Osteoblast (primary cell): ENCODE measurements at places on chromosomes 12 and 14. TPM values are rescaled to one million over a fixed set of nuclear protein-coding genes. Genes with fewer than 3 reads are reported as not detected.

- DNase-seq, result peak; percentile 41
Observed at GRCh38 chr12:76241371-76241770, 106.8 kb downstream of the BBS10 start.

The SRGAP1 gene
- 24.8 and 26.1 TPM in 2 replicates for total RNA-seq

The ACOT4 gene
- total RNA-seq, result 1.8 and 2.5 TPM in 2 replicates

DNA sequence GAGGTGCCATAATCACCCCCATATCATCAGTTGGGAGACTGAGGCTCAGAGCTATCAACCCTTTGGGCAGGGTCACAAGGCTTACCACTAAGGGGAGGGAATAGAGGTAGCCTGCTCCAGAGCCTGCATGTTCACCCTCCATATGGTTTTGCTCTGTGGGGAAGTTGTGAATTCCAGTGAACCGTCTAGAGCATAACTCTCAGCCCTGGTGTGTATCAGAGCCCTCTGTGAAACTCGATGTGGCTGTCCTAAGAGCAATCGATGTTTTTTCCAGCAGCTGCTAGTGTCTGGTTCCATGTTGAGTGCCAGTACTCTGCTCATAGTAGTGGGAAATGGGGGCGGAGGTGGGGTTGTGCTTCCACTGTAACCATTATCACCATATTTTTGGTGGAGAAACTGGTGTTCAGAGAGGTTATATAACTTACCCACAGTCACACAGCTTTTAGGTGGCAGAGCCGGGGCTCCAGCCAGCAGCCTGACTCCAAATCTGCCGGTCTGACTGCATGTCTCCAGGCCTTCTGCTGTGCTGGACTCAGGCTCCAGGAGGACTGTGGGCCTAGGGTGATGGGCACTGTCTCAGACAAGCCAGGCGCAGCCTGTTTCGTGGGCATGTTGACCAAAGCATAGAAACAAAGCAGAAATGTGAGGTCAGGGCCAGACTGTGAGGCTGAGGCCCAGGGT is 104.2 kb downstream of the ADCK1 start:
- DNase-seq, result no peak

DNA sequence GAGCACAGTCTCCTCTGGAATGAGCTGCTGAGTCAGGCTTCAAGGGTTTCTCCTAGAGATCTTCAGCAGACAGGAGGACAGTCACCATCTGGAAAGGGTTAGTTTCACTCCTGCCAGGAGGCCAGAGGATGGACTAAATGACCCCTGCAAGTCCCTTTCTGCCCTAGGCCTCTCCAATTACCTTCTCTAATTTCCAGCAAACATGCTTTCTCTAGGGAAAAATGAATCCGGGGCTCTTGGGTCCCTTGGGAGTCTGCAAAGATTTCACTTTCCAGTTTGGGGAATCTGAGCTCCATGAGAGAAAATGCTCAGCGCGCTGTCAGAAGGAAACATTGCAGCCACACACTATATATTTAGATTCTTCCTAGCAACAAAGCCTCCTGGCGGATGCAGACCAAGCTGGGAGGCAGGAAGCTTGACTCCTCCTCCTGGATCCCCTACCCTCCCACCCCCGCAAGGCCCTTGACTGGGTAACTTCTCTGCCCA is 184.4 kb upstream of the CCND2 start:
- peak; percentile 60 for DNase-seq
